ENCODE measurements at places on chromosomes 6 and 20.

DNA sequence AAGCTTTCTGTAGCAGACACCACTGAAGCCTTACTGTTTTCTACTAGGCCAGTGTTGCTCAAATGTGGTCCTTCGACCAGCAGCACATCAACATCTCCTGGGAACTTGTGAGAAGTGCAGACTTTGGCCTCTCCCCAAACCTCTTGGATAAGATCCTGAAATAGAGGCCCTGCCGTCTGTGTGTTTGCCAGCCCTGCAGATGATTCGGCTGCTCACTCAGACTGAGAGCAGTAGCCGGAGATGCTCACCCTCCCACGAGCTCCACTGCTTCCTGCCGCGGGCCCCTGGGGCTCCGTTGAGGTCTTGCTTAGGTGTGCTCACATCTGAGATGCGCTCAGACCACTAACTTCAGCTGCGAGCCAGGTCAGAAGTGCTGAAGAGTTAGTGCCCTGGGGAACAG is 129.5 kb upstream of the SSTR4 start:
- no peak for DNase-seq

DNA sequence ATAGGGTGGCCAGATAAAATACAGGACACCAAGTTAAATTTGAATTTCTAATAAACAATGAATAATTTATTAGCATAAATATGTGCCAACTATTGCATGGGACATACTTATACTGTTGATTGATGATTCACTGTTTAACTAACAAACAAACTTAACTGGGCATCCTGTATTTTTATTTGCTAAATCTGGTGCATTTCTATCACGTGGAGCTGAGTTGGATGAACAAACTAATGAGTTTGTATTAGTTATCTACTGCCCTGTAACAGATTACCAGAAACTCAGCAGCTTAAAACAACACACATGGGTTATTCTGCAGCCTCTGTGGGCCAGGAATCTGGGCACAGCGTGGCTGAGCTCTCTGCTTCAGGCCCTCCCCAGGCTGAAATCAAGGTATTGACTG is 28.2 kb upstream of the PMEPA1 start:
- no peak for DNase-seq

DNA sequence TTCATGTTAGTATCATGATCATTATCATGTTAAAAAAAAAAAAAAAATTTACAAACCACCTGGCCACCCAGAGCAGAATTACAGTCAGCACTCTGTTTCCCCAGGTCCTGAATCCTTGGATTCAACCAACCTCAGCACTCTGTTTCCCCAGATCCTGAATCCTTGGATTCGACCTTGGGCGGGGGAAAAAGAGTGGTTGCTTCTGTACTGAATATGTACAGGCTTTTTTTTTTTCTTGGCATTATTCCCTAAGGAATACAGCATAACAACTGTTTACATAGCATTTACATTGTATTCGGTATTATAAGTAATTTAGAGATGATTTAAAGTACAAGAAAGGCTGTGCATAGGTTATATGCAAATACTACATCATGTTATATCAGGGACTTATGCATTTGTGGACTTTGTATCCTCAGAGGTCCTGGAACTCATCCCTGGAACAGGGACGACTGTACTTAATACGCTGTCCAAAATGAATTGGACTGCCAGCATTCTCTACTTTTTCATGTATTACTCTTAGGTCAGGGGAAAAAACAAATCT is 31.2 kb downstream of the GCNT2 start:
- DNase-seq, result no peak

DNA sequence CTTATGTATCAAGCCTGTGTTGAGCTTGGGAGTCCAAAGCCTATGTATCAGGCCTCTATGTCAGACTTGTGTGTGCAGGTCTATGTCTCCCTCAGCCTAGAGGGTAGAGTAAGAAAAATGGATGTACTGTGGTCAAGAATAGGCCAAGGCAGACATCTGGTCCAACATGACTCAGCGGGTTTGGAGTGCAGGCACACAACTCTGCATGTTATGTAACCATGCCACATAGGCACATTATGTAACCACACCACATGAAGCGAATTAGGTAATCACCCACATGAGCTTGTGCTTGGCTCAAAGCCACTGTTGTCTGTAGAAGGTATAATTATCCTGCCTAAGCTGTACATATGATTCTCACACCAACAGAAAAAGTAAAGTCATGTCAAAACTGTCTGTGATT is 1190.5 kb upstream of the EYS start:
- no peak for DNase-seq

DNA sequence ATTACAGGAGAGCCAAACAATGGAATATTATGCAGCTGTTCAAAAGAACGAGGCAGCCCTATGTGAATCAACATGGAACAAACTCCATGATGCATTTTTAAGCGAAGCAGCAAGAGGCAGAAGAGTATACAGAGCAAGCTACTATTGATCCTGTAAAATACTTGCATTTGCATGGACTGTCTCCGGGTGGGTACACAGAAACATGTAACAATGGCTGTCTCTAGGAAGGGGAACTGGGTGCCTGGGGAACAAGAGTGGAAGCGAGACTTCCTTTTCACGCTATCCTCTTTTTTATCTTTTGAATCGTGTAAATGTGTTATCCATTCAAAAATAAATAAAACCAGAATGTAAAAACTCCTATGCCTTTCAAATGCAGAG is 93.3 kb upstream of the SIRPA start:
- no peak for DNase-seq

GRCh38 chr20:4513720-4514119 is 208.0 kb upstream of the PRND start:
- DNase-seq, result no peak

DNA sequence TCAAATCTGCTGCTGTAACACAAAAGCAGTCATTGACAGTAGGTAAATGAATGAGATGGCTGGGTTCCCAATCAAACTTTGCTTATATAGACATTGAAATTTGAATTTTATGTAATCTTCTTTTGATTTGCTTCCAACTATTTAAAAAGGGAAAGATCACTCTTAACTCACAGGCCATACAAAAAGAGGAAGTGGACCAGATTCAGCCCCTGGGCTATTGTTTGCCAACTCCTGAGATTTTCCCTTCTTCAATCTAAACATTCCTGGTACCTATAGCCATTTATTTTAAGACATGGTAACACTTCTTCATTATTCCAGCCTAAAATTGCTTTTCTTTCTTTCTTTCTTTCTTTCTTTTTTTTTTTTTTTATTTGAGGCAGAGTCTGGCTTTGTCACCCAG is 260.6 kb downstream of the TFAP2A start:
- no peak for DNase-seq

DNA sequence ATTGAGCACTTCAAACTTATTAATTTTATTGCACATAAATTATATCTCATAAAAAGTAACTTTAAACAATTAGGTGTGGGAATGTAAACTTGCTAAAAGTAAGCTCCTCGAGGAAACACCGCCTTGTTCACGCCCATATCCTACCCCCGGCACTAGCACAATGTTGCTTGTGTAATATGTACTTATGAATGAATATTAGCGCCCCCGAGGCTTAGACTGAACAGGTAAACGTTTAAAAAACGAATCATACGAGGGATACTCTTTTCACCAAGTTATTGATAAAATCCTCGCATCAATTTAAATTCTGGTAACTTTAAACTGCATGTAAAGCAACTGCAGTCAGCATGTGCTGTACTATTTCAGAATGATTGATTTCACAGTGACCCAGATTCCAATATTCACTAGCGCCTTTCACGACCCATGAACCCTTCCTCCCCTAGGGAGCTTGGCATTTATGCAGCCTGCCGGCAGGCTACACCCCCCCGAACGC is 637 bp downstream of the TFB1M start:
- DNase-seq, result no peak

All from effector memory CD8-positive, alpha-beta T cell (primary cell).